Omental fat pad (tissue), 4 donors: ENCODE measurements at places on chromosomes 4 and X.

DNA sequence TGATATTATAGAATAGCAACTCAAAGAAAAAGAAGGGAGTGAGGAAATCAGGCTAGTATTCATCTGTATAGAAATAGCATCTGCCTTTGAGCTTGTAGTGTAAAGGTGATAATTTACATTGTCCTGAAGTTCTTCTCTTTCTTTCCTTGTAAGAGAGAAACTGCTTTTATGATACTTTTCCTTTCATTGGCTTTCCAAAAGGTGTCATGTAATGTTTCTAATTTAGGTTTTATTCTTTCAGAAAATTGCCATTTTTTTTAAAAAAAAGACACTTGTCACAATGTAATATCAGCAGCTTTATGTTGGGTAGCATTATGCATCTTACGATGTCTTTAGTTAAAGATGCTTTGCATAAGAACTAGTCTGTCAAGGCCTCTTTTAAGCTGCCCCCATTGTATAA is 1153.8 kb upstream of the PCDH7 start:
- no peak for DNase-seq

DNA sequence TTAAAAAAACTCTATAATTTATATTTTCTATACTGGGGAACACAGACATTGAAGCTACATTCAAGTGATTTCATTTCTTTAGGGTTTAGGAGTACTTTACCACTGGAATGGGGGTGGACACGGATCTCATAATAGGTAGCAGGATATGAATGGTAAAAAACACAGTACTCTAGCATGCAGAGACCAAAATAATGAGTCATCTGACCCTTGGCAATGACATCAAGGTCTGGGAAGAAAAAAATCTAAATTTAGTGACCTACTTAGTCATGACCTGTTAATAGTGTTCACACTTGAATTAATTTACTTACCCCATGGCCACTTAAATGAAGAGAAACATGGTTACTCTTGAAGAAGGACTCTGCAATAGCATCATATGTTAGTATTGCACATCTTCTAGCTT is 187.9 kb downstream of the EPHA5 start:
- no peak for DNase-seq

- no peak for DNase-seq
Observed at GRCh38 chrX:14084466-14084865, 54.8 kb upstream of the GEMIN8 start.

DNA sequence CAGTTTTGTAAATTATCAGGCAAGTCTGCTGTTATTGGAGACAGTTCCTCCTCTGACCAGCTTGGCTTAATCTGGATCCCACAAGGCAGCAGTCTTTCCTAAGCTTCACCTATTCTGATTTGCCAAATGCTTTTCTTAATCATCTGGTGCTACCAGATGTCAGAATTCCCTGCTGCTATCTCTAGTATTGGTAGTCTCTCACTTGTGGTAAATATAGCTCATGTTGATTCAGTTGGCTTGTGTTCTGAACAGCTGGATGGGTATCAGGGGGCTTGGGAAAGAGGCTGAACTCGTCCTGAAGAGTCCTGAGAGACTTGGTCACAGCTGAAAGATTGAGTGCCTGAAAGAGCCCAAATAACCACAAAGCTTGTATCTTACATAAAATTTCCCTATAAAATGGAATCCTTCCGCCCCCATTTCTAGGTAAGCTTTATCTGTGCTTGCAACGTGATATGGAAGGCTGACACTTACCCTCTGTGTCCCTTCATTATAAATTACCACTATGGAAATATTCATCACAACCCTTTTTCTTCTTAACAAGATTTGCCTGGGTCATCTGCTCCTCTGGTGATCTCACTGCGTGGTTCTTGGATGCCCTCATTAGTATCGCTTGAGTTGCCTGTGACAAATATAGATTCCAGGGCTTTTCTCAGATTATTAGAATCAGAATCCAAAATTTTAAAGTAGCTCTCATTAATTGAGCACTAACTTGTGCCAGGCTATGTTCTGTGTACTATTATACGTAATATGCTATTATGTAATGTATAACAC is 104.1 kb upstream of the GPRIN3 start:
- no peak for DNase-seq

GRCh38 chr4:76809594-76810305 is 88.2 kb downstream of the SOWAHB start:
- DNase-seq: no peak

- DNase-seq: peak; percentile 33
Observed at GRCh38 chrX:106481341-106481740, 130.4 kb upstream of the RADX start.

DNA sequence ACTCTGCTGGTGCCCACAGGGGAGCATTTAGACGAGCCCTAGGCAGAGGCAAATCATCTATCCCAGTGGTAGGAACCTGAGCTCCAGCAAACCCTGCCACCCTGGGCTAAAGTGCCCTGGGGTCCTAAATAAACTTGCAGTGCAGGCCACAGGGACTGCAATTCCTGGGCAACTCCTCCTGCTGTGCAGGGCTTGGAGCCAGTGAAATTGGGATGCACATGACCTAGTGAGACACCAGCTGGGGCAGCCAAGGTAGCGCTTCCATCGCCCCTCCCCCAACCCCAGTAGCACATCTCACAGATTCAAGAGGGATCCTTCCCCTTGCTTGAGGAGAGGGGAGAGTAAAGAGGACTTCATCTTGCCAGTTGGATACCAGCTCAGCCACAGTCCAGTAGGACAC is 44.1 kb downstream of the CHRNA9 start:
- no peak for DNase-seq

- DNase-seq: no peak
Observed at GRCh38 chrX:38312436-38312835, 14.9 kb downstream of the RPGR start.

- DNase-seq: no peak
Observed at GRCh38 chr4:39044956-39045826, 13.0 kb upstream of the TMEM156 start.

DNA sequence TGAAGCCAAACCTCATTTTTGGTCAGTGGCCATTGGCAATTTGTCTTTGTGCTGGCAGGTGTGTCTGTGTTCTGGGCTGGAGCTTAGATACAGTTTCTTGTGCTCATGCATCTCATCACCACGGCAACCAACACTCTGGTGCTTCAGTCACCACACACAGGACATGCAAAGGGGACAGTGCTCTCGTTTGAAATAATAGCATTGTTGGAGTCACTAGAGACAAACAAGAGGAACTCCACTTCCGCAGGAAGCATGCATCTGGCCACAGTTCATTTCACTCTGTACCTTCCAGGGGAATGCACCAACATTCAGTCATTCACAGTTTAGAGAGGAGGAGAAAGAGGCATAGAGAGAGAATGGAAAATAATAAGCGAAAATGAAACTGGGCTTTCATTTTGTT is 267.4 kb downstream of the ANK2 start:
- DNase-seq: no peak

DNA sequence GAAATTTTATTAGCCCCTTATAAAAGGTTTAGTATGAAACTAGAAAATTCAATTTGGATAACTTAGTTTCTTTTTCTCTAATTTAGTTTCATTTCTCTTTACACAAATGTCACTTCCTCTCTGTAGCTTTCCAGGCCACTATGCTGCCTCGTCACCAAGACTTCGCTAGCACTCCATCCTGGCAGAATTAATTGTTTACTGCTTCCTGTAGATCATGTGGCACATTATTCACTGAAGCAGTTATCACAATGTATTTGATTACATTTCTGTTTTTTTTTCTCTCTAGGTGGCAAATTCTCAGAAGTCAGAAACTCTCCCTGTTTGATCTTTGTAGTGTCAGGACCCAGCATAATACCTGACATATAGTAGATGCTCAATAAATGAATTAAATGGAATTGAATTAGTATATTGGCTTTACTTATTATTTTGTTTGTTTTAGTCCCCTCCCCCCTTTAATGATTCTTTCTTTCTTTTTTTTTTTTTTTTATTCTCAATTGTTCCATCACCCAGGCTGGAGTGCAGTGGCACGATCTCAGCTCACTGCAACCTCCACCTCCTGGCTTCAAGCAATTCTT is 9.3 kb upstream of the SAT1 start:
- DNase-seq: no peak

DNA sequence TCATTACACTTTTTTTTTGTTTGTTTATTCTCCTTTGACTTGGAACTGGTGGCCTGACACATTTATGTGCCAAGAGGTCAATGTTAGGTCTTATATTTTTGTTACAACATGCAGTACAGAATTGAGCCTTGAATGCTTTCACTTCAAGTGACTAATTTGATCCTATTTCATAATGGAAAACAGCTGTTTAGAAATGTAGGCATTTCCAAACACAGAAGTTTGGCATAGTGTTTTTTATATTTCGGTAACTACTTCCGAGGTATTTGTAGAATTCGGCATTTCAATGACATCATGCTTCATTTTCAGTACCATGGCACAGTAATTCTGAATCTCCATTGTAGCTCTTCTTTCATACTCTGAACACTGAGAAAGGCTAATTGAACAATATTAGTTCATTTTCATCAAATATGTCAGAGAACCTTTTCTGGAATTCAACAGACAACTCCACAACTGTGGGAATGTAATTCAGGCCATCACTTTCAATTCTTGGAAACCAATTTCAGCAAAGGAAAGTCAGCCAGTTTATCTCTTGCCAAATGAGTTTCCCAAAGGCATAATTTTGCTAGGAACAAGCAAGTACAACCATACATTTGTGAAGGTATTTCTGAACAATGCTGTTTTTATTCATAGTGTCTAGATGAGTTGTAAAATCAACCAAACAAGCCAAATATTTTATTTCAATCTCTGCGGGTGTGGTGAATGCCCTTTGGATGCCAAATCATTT is 11.4 kb downstream of the FAM120C start:
- no peak for DNase-seq

GRCh38 chr4:165504184-165504583 is 125.4 kb downstream of the CPE start:
- no peak for DNase-seq
